CD4-positive, alpha-beta T cell treated with Interleukin-2 at 100 ng/mL for 4 hours (primary cell): ENCODE measurements at places on chromosomes 2 and 18.

DNA sequence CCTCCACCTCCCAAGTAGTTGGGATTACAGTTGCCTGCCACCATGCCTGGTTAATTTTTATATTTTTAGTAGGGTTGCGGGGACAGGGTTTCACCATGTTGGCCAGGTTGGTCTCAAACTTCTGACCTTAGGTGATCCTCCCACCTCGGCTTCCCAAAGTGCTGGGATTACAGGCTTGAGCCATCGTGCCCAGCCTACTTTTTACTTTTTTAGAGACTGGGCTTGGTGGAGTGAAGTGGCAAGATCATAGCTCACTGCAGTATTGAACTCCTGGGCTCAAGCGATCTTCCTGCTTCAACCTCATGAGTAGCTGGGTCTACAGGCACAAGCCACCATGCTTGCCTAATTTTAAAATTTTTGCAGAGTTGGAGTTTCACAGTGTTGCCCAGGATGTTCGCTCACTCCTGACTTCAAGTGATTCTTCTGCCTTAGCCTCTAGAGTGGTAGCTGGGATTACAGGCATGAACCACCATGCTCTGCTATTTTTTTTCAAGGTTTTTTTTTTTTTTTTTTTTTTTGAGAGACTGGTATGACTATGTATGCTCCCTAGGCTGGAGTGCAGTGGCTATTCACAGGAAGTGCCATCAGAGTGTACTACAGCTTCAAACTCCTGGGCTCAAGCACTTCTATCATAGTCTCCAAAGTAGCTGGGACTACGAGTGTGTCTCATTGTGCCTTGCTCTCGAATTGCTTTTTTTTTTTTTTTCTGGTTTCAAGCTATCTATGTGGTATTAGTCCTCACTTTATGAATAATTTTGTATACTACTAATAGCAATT, 11.9 kb downstream of the MSH2 start:
- no peak for DNase-seq

- DNase-seq: no peak
Measured at GRCh38 chr2:209471037-209471436, 47.2 kb downstream of the MAP2 start.

- DNase-seq: no peak
Measured at GRCh38 chr2:158114516-158114915, 12.8 kb downstream of the UPP2 start.

DNA sequence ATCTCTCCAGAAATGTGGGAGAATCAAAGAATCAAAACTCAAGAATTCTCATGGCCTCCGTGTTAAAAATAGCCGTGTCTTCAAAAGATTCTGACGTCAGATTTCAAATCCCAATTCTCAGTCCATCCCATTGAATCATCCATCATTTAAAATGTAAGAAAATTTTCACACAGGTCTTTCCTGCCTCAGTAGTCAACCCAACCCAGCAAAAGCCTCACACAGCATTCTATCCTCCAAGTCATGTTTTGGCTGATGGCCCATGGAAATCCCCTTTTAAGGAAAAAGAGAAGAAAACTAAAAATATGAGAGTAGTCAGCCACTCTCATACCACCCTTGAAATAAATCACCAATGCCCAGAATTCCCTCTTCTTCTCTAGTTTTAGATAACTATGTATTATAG, 211.8 kb downstream of the C1D start:
- no peak for DNase-seq

DNA sequence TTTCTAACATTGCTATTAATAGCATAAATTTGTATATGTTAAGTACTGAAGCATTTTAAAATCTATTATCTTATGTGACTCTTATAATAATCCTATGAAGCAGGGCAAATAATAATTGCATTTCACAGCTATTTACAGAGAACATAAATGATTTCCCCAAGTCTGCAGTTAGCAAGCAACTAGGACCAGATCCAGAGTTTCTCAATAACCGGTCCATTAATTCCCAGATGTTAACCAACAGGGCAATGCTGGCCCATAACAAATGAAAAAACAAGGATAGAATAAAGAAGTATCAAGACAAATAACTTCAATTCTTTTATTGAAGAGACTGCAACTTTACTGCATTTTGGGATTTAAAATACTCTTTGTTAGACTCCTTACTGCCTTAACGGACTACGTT, 91.7 kb upstream of the SPTBN1 start:
- no peak for DNase-seq
